ENCODE measurements at places on chromosomes 6 and 20.

GRCh38 chr20:33702861-33703260, 16.7 kb upstream of the E2F1 start:
- no peak for DNase-seq

GRCh38 chr20:14562981-14563380, 225.6 kb upstream of the FLRT3 start:
- no peak for DNase-seq

GRCh38 chr6:99350573-99350972, 1.1 kb upstream of the FAXC start:
- no peak for DNase-seq

DNA sequence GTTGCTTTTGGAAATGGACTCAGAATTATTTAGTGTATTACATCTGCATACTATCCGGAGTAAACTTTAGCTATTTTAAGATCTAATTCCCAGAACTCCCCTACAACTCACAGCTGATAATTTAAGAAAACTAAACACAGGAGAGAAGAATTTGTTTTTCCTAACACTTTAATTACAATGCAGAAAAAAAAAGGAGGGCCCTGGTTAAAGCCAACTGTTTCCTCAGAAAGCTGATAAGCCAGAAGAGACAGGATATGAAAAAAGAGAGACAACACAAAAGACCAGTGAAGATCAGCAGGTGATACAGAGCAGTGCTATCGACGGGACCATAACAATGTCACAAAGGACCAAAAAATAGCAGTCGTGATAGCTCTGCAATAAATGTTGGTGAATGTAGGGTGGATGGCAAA, 5.8 kb downstream of the IFNGR1 start:
- DNase-seq: no peak

- DNase-seq: no peak
These were observed 172.4 kb upstream of the MYLIP start for GRCh38 chr6:15956205-15957106.

GRCh38 chr6:138651491-138651890, 122.1 kb upstream of the CCDC28A start:
- DNase-seq: no peak

- DNase-seq: no peak
These were observed 384.9 kb downstream of the MAFB start for GRCh38 chr20:40304119-40304613.

DNA sequence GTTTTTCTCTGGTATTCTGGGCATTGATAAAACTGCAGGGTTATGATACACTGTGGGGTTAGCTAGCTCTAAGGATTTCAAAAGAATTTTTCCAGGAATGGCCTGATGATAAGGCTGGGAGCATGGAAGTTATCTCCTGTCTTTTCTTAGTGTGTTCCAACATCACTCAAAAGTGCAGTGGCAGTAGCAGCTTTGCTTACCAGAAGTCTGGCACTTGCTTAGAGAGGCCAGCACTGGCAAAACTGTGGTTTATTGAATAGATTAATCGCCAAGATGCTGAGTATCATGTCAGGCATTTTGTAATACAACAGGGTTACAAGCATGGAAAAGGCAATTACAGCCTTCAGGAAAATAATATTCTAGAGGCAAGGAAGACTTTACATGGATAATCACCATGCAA, 719.5 kb upstream of the GJE1 start:
- no peak for DNase-seq

DNA sequence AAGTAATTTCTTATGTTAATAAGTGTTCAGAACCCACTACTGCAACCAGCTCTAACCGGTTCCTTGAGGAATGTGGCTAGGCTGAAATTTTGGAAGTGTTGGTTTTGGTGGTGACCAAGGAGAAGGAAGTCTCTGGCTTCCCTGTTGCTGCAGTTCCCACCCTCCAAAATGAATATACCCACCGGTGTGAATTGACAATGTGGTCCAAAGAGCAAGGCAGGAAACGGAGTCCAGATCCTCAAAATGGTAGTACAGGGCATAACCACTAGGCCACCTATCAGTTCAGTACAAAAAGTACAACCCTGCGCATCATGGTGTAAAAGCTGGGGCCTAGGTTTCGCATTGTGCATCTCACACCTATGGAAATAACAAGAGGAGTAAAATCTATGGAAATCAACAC, 2.8 kb downstream of the ADNP start:
- DNase-seq: no peak

DNA sequence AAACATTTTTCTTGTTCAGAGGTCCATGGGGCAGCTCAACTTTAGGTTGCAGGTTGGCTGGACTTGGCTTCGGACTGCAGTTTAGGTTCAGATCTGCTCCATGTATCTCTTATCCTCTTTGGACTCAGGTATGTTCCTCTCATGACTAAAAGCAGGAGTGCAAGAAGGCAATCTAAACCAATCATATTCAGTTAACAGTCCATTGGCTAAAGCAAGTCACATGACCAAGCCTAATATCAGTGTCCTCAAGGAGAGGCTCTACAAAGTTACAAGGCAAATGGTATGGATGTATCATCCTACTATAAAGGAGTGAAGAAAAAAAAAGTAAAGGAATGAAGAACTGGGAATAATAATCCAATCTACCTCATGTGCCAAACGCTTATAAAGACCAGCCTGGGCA, 2.5 kb upstream of the ACTR5 start:
- DNase-seq: no peak

DNA sequence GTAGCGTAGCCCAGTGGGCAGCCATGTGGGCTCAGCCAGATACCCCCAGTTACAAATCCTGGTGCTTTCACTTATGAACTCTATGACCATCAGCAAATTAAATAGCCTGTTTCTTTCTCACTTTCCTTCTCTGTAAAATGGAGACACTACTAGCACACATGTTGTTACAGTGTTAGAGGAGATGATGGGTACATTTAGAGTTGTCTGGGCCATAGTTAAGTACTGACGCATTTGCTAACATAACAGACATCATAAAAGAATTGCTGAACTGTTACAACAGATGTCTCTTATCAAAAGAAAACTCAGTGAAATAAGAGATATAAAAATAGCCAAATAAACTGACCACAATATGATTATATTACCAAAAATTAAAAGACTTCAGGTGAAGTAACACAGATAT, 69.9 kb upstream of the DOK5 start:
- no peak for DNase-seq

All from stimulated activated CD8-positive, alpha-beta memory T cell treated with anti-CD3 and anti-CD28 coated beads, Interleukin-2, amount 100 ng/mL, for 48 hours (primary cell).